ENCODE measurements at places on chromosomes 7 and 10.
A peak's percentile ranks its signal among the peaks of the same experiment; 100 is the strongest.

DNA sequence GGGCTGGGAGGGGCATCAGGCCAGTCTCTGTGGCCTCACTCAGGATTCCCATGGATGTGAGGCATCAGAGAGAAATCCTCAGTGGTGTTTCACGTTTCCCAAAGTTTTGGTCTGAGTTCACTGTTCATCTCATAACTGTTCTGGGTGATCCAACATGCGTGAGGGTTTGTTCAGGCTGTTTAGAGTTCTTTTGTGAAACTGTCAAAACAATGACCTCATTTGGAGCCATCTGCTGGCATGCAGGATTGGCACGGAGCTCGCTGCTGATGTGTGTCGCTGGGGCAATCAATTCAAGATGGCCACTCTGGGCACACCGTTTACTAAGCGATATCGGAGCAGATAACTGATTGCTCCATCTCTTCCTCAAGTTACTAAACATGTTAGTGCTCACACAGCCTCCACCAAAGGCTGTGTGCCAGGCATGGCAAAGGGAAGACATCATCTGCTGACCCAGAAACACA lies 365.6 kb downstream of the WDR11 start:
- DNase-seq: no peak

- peak; percentile 69 for DNase-seq
Observed at GRCh38 chr10:25934621-25935139, 651 bp downstream of the MYO3A start.

- DNase-seq: no peak
Observed at GRCh38 chr7:8378349-8379019, 54.9 kb upstream of the NXPH1 start.

DNA sequence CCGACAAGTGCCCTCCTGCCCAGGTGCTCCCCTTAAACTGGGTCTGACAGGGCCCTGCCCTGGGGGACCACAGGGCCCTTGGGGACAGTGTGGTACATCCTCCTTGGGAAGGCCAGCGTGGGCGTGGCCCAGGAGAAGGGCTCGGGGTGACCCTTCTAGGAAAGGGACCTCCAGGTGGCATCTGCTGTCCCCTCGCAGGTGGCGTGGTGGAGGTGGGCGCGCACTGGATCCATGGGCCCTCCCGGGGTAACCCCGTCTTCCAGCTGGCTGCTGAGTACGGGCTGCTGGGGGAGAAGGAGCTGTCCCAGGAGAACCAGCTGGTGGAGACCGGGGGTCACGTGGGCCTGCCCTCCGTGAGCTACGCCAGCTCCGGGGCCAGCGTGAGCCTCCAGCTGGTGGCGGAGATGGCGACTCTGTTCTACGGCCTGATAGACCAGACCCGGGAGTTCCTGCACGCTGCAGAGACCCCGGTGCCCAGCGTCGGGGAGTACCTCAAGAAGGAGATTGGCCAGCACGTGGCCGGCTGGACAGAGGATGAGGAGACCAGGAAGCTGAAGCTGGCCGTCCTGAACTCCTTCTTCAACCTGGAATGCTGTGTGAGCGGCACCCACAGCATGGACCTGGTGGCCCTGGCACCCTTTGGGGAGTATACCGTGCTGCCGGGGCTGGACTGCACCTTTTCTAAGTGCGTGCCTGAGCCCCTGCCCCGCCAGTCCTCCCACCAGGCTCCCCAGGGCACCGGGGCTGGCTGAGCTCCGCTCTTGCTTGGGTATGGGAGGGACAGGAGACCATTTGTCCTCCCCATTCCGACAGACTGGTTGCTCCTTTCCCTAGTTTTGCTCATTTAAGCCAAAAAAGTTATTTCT lies 972 bp downstream of the PAOX start:
- no peak for DNase-seq

DNA sequence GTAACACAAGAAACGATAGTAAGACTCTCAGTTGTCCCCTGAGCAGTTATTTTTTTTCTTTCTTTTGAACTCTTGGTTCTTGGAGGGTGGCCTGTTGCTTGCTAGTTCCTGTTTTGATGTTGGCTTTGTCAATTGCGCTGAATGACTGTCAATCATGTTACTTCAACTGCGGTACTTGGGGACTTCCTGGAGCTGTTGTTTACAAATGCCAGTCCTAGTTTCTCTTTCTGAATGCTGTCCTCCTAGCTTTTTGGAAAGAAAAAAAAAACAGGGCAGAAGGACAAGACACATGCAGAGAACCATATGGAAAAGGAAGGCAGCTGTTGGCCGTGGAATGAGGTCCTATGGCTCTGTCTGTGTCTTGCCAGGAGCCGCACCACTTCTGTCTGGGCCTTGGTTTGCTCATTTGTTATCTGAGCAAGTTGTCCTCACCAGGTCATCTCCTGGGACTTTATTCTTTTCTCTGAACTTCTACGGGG lies 7.0 kb upstream of the PDCD4 start:
- no peak for DNase-seq

- no peak for DNase-seq
Observed at GRCh38 chr10:44471410-44471809, 86.5 kb upstream of the CXCL12 start.

GRCh38 chr7:77416621-77417371 lies 647 bp upstream of the GSAP start:
- DNase-seq: no peak

DNA sequence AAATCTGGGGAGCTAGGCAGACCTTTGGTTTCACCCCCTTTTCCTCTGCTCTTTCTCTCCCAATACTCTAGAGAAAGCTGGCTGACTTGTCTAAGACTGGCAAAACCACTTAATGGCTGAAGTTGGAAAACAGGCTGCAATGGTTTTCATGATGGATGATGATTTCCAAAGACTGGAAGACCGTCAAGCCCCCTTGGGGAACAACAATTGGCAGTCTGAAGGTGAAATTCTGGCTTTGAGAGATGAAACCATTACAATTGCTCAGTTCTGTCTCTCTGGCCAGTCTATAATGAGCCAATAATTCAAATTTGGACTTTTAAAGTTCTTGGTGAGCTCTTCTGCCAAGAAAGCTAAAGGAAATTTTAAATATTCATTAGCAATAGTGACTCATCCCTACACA lies 680.5 kb downstream of the PARD3 start:
- DNase-seq: no peak
